Naive thymus-derived CD8-positive, alpha-beta T cell (primary cell): ENCODE measurements at places on chromosomes 12 and 14. TPM values are rescaled to one million over a fixed set of nuclear protein-coding genes. Genes with fewer than 3 reads are reported as not detected.

Gene BRI3BP
- 7.8 TPM for total RNA-seq

Gene SMCO3
- total RNA-seq, result not detected

Gene ERBB3
- total RNA-seq, result 22.7 TPM

DNA sequence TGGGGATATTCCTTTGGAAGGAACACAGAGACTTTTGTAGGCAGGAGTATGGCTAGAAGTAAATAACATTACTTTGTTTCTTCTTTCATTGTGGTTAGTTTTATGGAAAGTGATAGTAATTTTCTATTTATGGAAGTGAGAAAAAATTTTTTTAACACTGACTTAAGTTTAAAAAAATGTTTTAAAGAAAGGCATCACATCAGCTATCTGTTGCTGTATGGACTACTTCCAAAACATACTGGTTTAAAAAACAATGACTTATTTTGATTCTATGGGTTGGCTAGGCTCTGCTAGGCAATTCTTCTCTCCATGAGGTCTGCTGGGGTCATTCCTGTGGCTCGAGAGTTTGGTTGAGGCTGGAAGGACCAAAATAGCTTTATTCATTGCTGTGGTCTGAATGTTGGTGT is 31.7 kb upstream of the SLC38A2 start:
- no peak for DNase-seq

DNA sequence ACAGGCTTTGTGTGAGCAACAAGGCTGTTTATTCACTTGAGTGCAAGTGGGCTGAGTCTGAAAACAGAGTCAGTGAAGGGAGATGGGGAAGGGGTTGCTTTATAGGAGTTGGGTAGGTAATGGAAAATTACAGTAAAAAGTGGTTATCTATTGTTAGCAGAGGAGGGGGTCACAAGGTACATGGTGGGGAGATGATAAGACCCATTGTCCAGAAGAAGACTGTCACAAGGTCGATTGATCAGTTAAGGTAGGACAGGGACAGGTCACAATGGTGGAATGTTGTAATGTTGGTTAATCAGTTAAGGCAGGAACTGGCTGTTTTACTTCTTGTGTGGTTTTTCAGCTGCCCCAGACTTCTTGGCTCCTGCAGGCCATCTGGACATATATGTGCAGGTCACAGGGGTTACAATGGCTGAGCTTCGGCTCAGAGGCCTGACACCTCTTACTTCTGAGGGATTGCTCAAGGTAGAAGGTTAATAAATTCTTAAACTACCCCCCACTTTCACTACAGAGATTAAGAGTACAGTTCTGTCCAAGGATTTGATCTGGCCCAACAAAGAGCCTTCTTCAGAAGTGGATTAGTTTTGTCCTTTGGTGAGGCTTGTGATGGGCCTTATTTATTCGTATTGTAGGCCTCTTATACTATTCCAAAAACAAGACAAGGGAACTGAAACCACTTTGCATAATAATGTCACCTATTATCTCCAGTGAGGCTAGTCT is 13.8 kb upstream of the DHRS4 start:
- DNase-seq, result no peak

DNA sequence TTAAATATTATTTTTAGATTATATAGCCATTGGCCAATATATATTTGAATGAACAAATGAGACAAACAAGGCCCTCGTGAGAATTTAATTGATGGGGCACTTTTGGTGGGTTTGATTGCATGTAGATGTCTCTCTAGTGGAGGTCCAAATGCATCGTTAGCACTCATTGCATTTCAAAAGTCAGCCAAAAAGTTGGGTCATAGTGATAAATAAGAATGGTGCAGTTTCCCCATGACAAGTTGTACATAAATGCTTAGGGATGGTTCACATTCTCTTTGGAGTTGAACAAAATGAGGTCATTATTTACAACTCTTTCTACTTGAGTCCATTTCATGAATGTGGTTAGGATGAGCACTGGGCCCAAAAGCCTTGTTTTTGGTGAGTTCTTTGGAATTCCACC is 1.0 kb downstream of the BEST3 start:
- no peak for DNase-seq

GRCh38 chr14:60965402-60965801 is 15.5 kb downstream of the TRMT5 start:
- no peak for DNase-seq

- no peak for DNase-seq
These were observed 231.6 kb upstream of the GRIP1 start for GRCh38 chr12:66910366-66910974.

DNA sequence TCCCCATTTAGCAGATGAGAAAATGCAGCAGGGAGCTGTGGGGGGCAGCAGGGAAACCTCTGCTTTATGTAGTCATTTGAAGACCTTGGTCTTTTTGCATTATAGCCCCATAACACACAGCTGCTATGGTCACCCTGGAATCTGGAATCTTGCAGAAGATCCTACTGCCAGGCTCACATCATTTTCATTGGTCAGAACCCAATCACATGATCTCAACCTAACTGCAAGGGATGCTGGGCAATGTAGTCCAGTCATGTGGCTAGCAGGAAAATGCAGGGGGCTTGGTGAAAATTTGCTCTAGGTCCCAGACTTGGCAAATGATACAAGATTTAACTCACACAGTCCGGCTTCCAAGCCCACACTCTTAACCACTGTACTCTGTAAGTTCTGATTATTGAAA is 1028.7 kb downstream of the AACS start:
- no peak for DNase-seq

DNA sequence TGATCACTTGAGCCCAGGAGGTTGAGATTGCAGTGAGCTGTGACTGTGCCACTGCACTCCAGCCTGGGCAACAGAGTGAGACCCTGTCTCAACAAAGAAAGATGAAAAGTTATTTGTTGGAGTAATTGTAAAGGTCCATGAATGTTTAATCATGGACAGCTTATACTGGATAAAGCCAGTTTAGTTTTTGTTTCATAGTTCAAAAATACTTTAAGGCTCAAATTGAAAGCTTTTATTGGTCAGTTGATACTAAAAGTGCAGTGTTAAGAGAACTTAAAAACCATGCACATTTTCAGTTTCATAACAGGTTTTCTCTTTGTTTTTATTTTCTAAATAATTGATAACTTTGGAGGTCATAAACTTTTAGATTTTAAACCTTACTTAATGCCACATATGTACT is 108.4 kb downstream of the MON2 start:
- DNase-seq, result no peak

GRCh38 chr12:18281941-18282340 is 20.6 kb downstream of the PIK3C2G start:
- no peak for DNase-seq

DNA sequence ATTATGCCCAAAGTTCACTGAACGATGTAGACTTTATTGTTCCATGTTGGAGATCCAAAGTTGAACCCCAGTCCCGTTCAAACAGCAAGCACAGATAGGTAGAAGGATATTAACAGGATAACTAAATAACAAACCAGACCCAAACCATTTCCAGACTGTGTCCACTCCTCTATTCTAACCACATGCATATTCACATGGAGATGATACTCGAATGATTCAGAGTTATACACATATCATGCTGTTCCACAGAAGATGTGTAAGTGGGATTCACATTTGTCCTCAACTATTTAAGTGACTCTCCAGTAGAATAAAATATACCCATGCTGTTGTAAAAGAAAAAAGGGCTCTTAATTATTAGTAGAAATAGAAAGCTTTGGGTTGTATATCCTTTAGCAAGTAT is 185.9 kb downstream of the ITPR2 start:
- DNase-seq, result no peak
